PC-9 (cell line): ENCODE measurements at places on chromosomes 2 and 18. TPM values are rescaled to one million over a fixed set of nuclear protein-coding genes. Genes with fewer than 3 reads are reported as not detected.

Gene EVA1A
- total RNA-seq: 10.8 and 18.2 TPM in 2 replicates

Gene IL1RL1
- total RNA-seq: 0.55 and 1.7 TPM in 2 replicates

Gene ATG4B
- 162 and 177 TPM in 2 replicates for total RNA-seq

Gene SANBR
- total RNA-seq: 12.6 and 13.8 TPM in 2 replicates

Gene MAPK4
- not detected in 2 replicates for total RNA-seq

Gene STK17B
- total RNA-seq: 10.8 and 14.9 TPM in 2 replicates

Gene TUBA4B
- total RNA-seq: not detected in 2 replicates

Gene CCDC178
- not detected in 2 replicates for total RNA-seq

Gene SPP2
- not detected in 2 replicates for total RNA-seq

Gene PID1
- not detected in 2 replicates for total RNA-seq

Gene KATNAL2
- 9.0 and 9.4 TPM in 2 replicates for total RNA-seq

Gene C2orf66
- 0.22 TPM in 1 of 2 replicates, not detected in the other for total RNA-seq

Gene DNAH6
- total RNA-seq: not detected in 2 replicates

Gene SERPINB2
- 0.73 TPM in 1 of 2 replicates, not detected in the other for total RNA-seq

Gene KIF1A
- not detected in 2 replicates for total RNA-seq

Gene IL1R2
- total RNA-seq: 3.3 and 3.8 TPM in 2 replicates

Gene RETREG2
- total RNA-seq: 77.0 and 84.4 TPM in 2 replicates

Gene CNDP2
- total RNA-seq: 161 and 183 TPM in 2 replicates
